Mesendoderm (in vitro differentiated cells): ENCODE measurements at places on chromosomes 5 and 9.

DNA sequence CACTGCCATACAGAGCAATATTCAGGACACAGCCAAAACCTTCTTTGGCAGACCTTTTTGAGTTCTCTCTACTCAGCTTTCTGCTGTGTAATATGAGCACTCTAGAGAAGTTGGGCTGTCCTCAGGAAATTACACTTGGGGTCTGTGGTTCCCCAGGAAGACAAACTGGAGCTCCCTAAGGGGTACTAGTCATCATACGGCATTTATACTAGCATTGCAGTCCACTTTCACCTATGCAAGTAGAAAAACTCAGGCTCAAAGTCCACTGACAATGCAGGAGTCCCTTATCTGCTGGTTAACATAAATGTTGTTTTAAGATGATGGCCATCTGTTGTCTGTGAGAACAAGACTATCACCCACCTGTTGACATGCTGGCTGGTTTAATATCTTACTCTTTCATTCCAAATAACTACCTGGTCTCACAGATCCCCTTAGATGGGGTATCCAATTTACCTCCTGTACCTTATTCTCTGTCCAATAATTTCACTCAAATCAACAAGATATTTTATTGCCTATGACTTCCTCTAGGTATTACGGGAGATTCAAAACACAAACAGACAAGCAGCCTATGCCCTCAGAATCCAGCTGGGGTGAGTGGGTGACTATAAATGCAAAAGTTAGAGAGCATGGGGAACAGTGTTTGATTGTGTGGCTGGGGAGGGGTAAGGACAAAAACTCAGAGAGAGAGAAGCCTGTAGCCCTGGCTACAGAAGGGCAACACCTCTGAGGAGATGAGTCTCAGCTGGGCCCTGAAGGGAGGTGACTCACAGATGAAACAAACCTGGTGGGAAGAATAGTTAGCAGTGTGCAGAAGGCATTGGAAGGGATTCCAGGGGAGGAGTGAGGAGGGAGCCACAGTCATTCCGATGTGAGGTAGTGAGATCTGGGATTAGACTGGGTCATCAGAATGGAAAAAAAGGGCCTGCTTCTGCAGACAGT, 10.2 kb downstream of the DOCK8 start:
- DNase-seq = peak; percentile 64

DNA sequence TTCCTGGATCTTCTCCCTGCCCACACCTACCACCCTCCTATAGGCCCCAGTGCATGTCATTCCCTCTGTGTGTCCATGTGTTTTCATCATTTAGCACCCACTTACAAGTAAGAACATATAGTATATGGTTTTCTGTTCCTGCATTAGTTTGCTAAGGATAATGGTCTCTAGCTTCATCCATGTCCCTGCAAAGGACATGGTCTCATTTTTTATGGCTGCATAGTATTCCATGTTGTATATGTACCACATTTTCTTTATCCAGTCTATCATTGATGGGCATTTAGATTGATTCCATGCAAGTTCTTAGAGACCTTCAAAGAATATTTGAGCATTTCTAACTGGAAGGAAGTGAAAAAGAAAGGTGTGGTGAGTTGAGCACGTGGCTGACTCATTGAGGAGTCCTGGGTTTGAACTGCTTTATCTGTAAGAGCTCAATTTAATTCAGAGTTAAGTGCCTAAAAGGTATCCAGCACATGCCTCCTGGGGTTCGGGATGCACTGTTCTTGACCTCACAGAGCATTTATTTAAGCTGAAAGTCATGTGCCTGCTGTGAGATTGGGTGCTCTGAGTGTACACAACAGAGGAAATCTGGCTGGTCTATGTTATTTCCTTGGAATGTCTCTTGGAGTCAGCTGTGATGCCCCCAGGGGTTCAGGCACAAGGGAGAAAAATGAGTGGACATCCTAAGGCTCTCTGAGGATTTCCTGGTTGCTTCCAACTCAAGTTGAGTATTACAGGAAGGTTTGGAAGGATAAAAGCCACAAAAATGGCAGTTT, 56.4 kb downstream of the SH3GL2 start:
- DNase-seq = no peak

GRCh38 chr5:4627929-4628328, 512.2 kb upstream of the ADAMTS16 start:
- DNase-seq = no peak

DNA sequence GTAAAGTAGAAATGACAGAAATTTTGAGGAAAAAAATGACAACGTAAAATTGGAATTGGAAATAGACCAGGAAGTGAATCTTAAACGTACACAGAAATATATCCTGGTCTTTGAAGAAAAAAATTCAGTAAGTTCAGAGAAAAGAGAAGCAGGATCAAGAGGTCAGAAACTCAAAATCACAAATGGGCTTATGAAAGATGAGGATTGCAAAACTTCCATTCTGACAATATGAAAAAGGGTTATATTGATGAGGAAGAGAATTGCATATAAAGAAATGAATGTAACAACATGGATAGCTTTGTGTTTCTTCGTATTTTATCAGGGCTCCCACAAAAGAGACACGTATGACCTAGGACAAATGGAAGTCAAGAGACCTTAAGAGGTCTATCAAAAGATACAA, 58.1 kb downstream of the OXCT1 start:
- no peak for DNase-seq

DNA sequence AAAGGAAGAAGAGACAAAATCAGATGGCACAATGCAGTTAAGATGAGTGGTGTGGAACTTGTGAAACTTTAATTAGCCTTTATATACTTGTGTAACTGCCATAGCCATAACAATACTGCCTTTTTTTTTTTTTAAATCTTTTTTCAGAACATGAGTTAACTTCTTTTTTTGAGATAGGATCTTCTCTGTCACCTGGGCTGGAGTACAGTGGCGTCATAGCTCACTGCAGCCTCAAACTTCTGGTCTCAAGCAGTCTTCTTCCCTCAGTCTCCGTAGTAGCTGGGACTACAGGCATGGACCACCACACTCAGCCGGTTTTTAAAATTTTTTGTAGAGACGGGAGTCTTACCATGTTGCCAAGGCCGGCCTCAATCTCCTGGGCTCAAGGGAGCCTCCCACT, 37.2 kb downstream of the GPBP1 start:
- DNase-seq = no peak

DNA sequence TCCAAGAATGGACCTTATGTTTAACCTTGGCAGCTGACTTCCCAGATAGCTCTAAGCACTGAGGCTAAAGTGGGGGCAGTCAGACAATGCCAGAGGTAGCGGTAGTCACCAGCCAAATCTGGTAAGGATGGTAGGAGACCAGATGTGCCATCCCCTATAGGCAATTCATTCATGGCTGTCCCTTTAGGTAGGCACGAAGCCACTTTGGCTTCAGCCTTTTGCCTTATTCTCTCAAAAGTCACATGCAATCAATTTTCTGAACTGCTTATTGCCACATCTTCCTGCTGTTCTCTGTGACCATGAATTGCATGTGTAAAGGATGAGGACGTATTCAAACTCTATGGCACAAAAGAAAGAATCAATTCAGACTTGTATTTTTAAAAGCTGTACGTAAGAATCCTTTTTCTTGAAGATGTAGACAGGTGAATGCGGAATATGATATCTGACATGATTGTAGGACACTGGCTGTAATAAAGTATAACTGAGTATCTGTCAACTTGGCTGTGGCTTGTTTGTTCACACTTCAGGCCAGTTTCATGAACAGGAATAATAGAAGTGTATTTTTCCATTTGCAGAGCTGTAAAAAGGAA, 611.7 kb downstream of the NR2F1-AS1 start:
- DNase-seq = no peak

DNA sequence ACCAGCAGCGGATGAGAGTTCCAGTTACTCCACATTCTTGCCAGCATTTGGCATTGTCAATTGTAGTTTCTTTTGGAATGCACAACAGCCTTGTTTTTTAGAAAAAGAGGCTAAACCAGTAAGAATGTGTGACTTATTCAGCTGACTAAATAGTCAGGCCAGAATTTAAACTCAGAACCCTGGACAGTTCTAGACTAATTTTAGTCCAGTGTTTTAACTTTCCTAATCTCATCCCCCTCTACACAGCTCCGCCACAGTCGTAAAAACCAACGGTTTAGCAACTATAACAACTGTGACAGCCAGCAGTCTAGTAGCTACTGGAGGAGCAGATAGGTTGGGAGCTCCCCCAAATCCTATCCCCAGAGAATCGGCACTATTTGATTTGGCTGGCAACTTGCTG, 103.7 kb downstream of the FOXD1 start:
- no peak for DNase-seq

GRCh38 chr5:158722940-158723339, 376.8 kb downstream of the EBF1 start:
- peak; percentile 36 for DNase-seq

DNA sequence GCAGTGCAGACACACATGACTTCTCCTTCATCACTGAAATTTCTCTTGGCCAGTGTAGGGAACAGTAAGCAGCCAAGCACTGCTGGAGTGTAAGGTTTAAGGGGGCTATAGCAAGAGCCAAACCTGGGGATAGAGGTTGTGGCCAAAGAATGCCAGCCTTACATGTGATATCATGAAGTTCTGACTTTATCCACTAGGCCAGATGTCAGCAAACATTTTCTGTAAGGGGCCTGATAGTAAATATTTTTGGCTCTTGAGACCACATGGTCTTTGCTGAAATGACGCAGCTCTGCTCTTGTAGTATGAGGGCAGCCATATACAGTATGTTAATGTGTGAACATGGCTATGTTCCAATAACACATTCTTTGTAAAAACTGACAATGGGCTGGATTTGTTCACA, 29.7 kb upstream of the FYB1 start:
- no peak for DNase-seq

GRCh38 chr9:130500340-130501180, 55.8 kb downstream of the ASS1 start:
- no peak for DNase-seq

DNA sequence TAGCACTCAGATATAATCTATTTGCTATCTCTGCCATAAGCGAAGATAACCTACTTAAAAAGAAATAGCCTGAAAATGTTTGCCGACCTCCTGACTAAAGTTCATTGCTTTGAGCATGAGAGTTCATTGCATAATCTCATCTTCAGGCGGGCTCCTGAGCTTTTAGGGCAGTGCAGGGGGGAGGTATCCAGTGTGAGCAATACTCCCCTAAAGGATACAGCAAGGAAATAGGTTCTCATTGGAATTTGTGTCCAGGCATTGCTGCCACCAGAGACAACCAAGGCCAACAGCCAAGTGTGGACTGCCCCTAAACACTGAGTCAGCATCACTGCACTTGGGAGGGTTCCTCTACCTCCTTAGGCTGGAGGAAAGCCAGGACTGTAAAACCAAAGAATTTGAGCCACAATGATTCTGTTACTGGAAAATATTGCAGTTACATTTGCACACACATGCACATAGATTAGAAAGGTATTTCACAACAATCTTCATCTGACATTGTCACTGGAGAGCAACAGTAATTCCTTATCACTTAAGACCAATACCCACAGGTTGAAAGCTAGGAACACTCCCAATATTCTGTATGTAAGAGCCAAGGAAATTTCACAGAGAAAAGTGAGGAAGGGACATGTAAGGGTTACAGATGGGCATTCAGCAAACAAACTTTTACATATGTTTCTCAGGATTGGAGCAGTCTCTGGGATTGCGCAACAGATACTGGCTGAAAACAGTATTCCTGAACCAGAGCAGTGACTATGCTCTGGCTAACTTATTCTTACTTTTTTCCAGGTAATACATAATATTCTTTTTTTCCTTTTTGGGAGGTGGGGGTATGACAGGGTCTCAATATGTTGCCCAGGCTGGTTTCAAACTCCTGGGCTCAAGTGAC, 98.6 kb upstream of the TLE1 start:
- peak; percentile 16 for DNase-seq

DNA sequence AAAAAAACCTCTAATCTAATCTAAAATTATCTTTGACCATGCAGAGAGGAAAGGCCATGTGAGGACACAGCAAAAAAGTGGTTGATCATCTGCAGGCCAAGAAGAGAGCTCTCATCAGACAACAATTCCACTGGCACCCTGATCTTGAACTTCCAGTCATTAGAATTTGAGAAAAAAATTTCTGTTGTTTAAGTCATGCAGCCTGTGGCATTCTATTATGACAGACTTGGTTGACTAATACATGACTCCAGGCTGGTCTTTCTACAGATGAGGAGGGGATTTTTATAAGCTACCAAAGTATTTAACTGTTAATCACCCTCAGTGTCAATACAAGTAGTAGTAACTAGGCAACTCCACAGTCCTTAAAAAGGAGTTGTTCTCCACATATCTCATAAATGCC, 358.5 kb upstream of the RGMB start:
- DNase-seq = no peak

DNA sequence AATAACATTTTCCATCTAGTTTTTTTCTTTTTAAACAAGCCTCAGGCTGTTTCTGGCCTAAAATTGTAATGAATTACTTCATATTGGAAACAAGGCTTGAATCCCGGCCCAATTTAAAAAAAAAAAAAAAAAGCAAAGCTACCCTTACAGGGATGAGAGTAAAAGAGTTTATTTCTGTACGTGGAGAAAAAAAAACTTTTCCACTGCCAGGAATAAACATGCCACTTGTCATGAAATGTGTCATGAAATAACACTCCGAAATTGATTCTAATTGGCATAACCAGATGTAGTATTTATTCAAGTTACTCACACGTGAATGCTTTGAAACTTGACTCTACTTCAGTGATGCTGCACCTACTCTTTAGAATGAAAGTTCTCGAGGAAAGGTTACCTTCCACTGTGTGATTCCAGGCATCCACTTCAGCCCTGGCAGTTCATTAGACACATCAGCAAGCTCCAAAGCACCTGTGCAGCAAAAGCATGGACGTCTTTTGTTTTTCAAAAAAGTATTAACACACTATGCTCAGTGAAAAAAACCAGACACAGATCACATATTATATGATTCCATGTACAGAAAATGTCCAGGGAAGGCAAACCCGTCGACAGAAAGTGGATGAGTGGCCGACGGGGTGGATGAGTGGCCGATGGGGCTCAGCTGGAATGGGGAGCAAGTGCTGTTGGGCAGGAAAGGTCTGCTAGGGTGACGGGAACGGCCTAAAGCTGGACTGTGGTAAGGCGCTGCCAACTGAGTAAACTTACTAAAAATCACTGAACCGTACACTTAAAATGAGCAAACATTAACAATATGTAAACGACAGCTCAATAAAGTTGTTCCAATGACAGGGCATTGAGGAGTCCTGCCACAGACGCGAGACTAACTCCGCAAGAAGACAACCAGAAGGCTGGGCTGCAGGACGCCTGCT, 21.2 kb downstream of the NSUN2 start:
- DNase-seq = no peak

DNA sequence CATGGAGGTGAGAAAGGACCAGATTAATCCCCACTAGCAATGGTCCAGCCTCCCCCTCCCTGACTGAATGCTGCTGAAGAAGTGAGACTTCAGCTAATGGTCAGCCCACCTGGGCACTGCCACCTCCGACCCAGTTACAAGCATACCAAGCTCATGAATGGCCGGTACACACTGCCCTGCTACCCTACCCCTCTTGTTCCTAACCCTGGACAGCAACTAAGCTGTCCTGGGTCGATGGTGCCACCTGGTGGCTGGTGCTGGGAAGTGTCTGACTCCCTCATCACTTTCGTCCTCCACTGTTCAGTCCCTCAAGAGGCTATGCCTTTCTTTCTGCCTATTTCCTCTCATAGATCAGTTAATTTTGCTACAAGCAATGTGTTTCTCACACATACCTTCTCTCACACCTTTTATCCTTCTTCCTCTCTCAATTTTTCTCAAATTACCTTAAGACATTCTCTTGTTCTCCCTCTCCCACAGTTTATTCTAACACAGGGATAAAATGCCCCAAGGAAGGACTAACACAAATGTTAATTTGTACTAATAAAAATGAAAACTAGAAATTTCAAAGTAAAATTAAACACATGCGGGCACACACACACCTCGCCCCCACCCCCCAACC, 42.4 kb downstream of the PAX5 start:
- DNase-seq = peak; percentile 75

GRCh38 chr5:67092535-67092934, 104.1 kb downstream of the CD180 start:
- DNase-seq = no peak

GRCh38 chr9:36146651-36147050, 10.1 kb downstream of the GLIPR2 start:
- no peak for DNase-seq
